ENCODE measurements at places on chromosomes 6 and 20.

- no peak for DNase-seq
These were observed 233.1 kb upstream of the ARID1B start for GRCh38 chr6:156544046-156544445.

DNA sequence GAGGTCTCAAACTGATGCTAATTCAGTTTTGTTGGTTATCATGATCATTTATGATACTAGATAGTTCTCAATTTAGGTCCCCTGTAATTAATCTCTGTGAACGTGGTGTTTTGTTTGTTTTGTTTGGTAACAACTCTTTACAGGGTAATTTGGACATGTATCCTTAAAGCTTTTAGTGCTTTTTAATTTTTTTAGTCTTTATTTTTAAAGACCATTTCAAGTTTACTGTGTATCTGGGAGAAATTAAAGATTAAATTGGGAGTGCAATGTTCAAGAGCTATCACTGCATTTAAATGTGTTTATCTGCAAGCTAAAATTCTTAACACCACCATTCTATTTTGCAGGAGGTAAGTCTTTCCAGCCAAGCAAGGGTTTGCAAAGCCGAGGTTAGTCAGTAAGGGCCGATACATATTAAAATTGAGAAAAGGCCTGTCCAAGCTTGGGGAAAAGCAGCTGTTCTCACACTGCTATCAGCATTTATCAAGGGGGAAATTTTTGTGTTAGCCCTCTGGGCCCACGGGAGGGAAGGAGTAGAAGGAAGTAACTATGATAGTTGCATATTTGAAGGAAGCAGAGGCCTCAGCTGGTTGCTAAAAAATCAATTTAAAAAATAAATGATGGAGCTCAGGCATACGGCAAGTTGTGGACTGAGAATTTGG lies 59.3 kb upstream of the ZNF217 start:
- no peak for DNase-seq

GRCh38 chr6:10235344-10235743 lies 179.5 kb downstream of the TFAP2A start:
- no peak for DNase-seq

GRCh38 chr6:169250660-169251059 lies 3.0 kb downstream of the THBS2 start:
- no peak for DNase-seq

GRCh38 chr20:32929162-32929561 lies 70.4 kb downstream of the EFCAB8 start:
- DNase-seq, result no peak

- DNase-seq, result no peak
These were observed 25.2 kb upstream of the C20orf204 start for GRCh38 chr20:64010711-64011237.

- DNase-seq, result no peak
These were observed 6.8 kb upstream of the MRAP2 start for GRCh38 chr6:84026721-84027164.

DNA sequence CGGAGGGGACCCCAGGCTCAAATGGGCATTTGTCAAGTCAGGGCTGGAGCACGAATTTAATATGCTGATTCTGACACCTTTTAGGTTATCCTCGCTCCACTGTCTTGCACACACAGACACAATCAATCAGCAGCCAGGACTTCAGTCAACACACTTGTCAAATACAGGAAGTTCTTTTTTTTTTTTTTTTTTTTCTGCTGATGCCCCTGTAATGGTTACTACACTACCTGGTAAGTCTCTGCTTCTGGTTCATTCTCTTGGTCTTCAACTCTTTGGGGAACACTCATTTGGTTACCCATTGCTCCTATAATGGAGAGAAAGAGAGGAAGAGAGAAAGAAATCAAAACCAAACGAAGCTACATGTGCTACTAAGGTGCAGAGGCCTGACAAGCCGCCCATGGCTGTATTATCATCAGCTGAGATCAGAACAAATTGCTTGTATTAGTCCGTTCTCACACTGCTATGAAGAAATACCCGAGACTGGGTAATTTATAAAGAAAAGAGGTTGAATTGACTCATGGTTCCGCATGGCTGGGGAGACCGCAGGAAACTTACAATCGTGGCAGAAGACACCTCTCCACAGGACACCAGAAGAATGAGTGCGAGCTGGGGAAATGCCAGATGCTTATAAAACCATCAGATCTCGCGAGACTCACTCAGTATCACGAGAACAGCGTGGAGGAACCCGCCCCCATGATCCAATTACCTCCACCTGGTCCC lies 11.8 kb downstream of the BCAS1 start:
- no peak for DNase-seq

GRCh38 chr6:795046-795685 lies 102.2 kb upstream of the EXOC2 start:
- no peak for DNase-seq

DNA sequence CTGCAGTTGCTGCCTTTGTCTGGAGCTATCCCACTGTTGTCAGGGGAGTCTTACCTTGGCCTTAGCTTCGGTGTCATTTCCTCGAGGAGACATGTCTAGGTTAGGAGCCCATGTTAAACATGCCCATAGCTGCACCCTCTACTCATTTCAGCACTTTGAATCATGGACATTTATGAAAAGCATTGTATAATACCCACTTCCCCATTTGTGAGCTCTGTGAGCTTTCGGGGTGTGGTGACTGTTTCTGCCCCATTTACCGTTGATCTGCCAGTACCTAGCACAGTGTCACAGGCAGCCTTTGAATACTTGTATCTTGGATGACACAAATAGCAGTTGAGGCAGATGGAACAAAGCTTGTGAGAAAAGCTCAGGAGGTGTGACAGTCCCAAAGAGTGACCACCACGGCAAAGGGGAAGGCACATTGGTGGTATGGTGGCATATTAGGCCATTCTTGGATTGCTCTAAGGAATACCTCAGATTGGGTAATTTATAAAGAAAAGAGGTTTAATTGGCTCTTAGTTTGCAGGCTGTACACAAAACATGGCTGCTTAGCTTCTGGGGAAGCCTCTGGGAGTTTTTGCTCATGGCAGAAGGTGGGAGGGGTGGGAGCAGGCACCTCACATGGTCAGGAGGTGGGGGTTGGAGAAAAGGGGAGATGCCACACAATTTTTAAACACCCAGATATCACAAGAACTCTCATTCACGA lies 42.0 kb downstream of the JARID2 start:
- DNase-seq, result peak; percentile 43

DNA sequence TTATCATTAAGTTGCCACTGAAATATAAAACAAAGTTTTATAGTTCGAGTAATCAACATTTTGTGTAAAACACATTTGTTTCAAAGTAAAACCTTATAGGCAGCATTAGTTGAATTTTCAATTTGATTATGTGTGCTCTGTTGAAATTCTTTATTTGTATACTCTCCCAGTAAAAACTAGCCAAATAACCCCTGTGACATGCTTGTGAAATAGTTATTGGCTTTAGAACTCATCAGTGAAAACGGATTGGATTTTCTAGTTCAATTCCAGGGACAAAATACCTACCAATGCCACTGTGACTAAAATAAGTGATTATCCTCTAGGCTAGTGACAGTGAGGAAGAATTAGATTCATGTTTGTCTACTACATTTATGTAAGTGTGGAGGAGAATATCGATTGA lies 212.9 kb downstream of the TMEM200A start:
- no peak for DNase-seq

GRCh38 chr6:30411515-30412207 lies 66.7 kb downstream of the RPP21 start:
- no peak for DNase-seq

DNA sequence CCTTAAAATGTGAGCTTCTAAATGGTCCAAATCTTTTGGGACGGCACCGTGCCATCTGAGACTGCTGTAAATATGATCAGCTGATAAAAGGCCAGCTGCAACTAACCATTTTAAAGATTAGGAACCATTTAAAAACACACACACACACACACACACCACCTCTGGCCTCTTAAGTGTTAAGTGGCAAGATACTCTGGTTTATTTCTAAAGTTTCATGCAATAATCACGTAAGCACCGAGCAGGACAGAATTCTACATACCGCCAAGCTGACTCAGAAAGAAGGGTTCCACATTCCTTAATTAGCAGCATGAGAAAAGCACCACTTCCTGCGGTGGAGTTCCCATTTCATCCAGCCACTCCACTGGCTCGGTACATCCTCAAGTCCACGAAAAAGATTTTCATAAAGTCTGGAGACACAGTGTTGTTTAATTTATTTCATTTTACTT lies 17.8 kb upstream of the ZNF217 start:
- no peak for DNase-seq

GRCh38 chr20:48760403-48760983 lies 67.3 kb downstream of the PREX1 start:
- no peak for DNase-seq

DNA sequence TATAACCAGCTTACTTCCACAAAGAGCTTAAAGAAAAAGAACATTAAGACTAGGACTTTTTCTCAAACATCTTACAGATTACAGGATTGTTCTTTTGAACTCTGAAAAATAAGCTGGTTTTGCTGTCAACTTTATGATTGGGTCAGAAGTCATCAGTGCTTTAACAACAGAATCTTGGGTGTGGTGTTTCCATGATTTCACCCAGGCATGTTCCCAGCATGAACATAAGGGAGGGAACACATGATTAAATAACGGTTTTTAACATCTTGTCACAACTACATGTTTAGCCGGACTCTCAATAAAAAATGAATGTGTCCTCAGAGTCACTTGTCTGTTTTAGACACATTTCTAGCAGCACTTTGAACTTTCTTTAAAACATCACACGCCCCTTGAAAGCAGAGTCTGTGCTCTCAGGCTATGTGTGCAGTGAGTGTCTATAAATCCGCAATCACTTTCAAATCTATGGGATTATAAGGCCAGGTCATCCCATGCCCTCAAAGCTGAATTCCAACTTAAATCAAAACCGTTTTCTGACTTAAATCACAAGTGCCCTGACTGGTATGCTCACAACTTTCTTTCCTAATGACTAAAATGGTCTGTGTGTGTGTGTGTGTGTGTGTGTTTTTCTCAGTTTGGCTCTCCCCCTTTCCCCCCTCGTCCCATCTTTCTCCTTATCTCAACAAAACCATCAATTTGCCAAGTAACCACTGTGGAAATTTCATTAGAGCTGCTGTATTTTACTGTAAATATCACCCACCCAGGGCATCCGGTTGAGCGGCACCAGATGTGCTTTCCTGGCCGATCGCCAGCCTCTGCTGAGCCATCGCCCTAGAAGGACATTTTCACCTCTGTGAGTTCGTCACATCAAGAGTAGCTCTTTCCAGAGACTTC lies 216.8 kb upstream of the DTNBP1 start:
- DNase-seq, result peak; percentile 46

Data from GM18507 (cell line).